Chondrocyte (in vitro differentiated cells): ENCODE measurements at places on chromosomes 1 and 21.

DNA sequence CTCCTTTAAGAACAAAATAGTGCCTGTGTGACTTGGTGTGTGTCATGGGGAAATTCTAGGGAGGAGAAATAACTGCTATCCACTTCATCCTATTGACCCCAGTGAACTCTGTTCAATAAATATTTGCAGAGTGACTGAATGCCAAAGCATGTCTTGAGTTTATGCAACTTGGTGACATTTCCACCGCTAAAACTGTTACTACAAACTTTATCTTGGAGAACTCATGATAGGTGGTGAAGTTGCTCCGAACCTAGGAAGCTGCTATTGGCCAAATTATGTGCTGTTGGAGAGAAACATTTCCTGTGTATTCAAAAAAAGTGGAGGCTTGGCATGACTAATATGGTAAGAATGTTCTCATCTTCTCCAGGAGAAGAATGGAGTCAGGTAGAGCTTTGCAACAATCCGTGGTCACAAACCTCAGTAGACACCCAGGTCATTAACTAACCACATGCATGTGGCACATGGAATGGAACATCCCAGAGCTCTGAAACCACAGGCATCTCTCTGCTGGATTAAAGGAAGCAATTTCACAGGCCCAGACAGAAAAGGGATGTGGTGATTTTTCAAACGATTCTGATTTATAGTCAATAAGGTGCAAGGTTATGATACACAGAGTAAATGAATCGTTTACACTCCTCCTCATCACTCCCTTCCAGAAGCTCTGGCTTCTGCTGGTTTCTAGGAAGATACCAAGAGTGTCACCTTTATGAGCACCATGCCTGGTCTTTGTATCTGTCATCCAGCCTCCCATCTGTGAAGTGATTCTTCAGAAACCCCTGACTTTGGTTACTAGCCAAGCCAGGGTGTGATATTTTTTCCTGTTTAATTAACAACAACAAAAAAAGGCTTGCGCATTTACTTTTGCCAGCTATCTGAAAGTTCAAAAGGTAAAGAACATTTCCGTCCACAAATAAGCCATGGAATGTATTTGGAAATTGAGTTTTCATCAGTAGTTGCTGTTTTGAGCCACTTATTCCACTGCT, 361.1 kb downstream of the TGFB2 start:
- no peak for DNase-seq

- DNase-seq = no peak
These were observed 17.9 kb downstream of the CYP2J2 start for GRCh38 chr1:59908682-59909081.

GRCh38 chr21:36126621-36127110, 8.2 kb upstream of the CBR3 start:
- no peak for DNase-seq

DNA sequence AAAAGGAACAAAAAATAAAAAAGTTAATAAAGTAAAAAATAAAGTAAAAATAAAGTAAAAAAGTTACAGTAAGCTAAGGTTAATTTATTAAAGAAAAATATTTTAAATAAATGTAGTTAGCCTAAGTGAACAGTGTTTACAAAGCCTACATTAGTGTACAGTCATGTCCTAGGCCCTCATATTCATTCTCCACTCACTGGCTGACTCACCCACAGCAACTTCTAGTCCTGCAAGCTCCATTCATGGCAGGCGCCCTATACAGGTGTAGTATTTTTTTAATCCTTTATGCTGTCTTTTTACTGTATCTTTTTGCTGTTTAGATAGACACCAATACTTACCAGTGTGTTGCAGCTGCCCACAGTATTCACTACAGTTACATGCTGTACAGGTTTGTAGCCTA, 12.4 kb downstream of the ADAR start:
- no peak for DNase-seq

- no peak for DNase-seq
These were observed 6.1 kb upstream of the LHX8 start for GRCh38 chr1:75127916-75128717.

GRCh38 chr1:97489834-97490233, 431.0 kb downstream of the DPYD start:
- DNase-seq = no peak

- DNase-seq = no peak
These were observed 1.9 kb upstream of the ARID1A start for GRCh38 chr1:26693599-26694572.

GRCh38 chr1:110503471-110503870, 15.5 kb downstream of the KCNA10 start:
- DNase-seq = no peak

DNA sequence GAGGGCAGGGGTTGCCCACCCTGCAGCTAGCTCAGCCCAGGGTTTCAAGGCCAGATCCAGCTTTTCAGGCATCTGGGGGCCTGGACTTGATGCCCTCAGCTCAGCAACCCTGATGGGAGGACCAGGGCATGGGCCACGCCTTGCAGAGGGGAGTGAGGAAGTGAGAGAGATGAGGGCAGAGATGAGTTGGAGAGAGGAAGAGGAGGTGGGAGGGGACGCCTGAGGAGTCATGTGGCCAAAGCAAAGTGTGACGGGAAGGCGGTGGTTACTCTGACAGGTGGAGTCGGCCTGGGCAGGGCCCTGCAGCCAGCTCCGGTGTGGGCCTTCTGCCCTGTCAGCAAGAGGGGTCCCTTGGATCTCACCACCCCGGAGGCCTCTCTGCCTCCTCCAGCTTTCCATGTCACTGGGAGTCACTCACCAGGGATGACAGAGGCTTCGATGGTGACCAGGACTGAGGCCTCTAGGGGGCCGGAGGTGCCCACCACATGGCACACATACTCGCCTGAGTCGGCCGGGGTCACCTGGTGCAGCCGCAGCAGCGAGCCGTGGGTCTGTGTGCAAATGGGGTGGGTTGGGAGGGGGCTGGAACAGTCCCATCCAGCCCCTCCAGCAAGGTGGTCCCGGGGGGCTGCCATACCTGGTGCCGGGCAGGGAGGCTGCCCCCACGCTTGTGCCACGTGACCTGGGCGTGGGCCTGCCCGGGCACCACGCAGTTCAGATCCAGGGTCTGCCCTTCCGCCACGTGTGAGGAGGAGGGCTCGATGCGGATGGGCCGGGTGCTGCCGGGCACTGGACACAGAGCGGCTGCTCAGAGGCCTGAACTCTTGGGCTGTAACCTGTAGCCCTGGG, 40.4 kb downstream of the LDLRAD2 start:
- DNase-seq = no peak

DNA sequence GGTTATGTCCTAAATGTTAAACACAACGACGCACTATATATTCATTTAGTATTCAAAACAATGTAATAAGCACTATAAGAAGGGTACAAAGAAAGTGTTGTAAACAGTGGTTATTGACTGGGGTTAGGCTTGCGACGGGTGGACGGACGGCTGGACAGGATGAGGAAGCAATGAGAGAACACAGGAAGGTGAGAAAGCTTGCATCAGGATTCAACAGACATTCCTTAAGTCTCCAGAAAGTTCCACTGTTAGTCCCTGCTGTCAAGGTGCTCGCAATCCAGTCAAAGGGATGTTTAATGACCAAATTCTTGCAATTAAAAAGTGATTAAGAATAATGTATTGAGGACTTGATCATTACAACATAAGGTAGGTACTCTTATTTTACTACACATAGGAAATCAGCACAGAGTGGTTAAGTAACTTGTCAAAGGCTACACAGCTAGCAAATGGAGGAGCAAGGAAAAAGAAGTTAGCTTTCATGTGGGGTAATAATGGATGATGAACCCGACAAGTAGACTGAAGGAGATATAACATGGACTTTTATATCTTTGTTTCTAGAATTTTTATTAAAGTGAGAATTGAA, 994 bp upstream of the ACBD6 start:
- DNase-seq = no peak

GRCh38 chr1:32350785-32351398, 11.4 kb downstream of the FAM229A start:
- no peak for DNase-seq

DNA sequence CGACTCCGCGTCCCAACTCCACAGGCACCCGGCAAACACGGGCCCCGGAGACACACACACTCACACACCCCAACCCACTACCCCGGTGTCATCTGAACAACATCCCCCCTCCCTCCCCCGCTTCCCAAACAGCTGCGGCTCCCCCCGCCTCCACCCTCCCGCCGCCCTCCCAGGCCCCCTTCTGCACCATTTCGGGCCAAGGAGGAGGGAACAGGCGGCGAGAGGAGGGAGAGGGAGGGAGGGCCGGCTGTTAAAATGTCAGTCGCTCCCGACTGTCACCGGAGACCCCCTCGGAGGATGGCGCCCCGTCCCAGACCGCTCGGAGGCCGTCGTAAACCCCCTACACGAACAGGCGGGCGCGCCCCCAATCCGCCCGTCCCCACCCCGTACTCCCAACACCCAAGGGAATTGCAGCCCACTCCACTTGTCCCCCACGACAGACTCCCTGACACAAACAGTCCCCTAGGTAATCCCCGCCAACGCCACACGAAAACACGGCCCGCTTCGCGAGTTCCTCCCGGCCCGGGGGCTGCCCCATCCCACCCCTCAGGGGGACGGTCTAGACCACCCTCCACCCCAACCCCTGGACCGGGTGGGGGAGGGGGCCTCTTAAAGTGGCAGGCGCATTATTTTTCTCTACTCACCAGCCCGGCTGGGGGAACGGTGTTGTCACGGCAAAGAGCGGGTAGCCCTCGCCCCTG, 583 bp downstream of the MEF2D start:
- peak; percentile 82 for DNase-seq

- DNase-seq = no peak
These were observed 356.4 kb upstream of the ST6GALNAC5 start for GRCh38 chr1:76510672-76511557.

- no peak for DNase-seq
These were observed 1.3 kb upstream of the EFNA4 start for GRCh38 chr1:155062151-155062686.

DNA sequence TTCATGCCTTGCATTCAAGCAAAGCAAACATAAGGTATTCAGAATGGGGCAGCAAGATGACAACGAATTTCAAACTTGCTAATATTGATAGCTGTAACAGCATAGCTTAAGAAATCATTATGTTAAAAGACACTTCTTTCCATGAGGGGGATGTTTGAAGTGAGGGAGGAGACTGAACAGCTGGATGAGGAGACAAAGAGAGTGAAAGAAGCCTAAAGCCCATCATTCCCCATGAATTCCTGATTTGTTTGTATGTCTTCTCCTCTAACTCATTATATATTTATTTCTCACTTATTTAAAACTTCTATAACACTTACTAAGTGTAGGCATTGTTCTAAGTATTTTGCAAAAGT, 125.2 kb upstream of the PBX1 start:
- no peak for DNase-seq

DNA sequence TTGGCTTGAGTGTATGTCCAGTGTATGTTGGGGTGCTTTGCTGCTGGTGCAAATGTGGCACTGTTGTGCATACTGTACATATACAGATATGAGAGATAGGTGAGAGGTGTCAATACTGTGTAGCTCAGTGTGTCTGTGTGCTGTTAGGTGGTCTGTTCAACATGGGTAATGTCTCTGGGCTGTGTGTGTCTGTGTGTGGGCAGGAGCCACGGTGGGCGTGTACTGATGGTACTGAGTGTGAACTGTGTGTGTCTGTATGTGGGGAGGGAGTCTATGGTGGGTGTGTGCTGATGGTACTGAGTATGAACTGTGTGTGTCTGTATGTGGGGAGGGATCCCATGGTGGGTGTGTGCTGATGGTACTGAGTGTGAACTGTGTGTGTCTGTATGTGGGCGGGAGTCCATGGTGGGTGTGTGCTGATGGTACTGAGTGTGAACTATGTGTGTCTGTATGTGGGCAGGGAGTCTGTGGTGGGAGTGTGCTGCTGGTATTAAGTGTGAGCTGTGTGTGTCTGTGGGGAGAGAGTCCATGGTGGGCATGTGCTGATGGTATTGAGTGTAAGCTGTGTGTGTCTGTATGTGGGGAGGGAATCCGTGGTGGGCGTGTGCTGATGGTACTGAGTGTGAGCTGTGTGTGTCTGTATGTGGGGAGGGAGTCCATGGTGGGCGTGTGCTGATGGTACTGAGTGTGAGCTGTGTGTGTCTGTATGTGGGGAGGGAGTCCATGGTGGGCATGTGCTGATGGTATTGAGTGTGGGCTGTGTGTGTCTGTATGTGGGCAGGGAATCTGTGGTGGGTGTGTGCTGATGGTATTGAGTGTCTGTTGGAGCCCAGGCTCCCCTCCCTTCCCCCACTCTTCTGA, 32.2 kb upstream of the FOXO6 start:
- DNase-seq = no peak

DNA sequence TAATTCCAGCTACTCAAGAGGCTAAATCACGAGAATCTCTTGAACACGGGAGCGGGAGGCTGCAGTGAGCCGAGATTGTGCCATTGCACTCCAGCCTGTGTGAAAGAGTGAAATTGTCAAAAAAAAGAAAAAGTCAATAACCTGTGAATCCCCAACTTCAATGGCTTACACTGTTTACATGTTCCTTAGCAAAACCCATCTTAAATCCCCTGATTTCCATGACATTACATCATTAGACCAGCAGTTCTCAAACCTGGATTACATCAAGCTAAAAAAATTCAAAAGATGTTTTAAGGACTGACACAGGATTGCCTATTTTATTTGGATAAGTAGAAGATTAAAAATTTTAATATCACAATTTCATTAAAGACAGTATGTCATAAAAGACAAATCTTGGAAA, 12.4 kb downstream of the GPBP1L1 start:
- DNase-seq = no peak

DNA sequence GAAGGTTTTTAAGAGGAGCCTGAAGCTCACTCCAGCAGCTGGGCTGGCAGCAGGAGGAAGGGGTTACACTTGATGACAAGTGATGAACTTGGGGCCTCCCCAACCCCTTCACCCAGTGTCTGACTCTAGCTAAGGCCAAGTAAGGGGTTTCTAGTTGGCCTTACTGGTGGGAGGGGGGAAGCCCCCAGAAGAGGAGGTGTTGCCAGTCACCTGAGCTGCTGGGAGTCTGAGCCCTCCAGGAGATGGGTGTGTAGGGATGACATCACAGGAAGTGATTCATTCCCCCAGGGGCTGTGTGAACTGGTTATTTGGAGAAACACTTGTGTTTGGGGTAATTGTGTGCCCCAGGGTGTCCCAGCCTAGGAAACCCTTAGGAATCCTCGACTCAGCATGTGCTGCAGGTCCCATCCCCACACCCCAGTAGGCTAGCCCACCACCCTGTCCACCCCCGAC, 3.1 kb downstream of the PADI1 start:
- no peak for DNase-seq
